ENCODE measurements at places on chromosomes 5 and 9.

GRCh38 chr9:120734607-120735410 lies 20.5 kb upstream of the MEGF9 start:
- DNase-seq = no peak

- DNase-seq = no peak
These were observed 120.2 kb downstream of the CARTPT start for GRCh38 chr5:71839096-71839884.

DNA sequence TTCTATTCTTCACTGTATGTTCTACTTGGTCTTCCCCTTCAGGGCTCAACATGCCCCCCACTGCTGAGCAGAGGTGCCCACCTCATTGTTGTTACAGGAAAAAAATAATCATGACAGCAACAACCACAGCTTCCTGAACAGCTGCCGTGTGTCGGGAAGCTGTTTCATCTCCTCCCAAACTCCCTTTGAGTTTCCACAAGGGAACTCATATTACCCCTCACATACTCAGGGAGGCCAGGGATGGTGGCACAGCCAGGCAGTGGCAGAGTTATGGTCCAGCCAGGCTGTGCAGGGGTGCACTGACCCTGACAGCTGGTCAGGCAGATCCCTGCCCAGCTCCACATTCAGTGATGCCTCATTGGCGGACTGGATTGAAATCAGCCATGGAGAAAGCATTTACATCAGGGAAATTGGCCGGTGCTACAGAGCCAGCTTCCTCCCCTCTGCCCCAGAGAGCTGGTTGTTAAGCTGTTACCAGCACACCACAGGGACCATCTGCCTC lies 37.3 kb downstream of the SARDH start:
- DNase-seq = no peak

DNA sequence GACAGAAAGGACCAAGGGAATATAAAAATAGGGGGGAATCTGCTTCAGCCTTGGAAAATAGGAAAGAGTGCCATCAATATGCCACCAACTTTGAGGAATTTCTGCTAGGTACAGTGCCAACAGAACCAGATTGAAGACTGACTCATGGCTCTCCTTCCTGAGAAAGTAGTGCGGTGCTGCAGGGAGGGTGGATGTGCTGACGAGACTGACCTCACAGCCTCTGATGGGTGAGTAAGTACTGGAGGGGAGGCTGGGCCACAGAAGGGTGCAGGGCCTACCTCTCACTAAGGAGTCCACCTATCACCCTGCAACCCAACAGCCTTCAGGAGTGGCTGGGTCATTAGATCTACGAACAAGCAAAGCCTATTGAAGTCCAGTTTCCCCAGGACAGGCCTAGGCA lies 187.6 kb downstream of the GABBR2 start:
- DNase-seq = no peak

- no peak for DNase-seq
These were observed 42.9 kb downstream of the DBH start for GRCh38 chr9:133679056-133679455.

- DNase-seq = no peak
These were observed 256.3 kb downstream of the ADAMTSL1 start for GRCh38 chr9:18730241-18730640.

- DNase-seq = no peak
These were observed 500.1 kb downstream of the CCDC171 start for GRCh38 chr9:16052757-16053530.

DNA sequence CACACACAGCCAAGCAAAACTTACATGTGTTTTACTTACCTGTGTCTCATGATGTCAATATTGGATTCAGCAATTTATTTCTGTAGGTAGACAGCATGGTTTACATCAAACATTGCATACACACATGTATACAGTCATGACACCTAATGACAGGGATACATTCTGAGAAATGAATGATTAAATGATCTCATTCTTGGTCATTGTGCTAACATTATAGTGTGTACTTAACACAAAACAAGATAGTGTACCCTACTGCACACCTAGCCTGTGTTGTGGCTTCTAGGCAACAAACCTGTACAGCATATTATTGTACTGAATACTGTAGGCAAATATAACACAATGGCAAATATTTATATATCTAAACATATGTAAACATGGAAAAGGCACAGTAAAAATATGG lies 28.0 kb downstream of the ISOC1 start:
- no peak for DNase-seq

GRCh38 chr5:152246401-152246800 lies 158.7 kb downstream of the NMUR2 start:
- no peak for DNase-seq

DNA sequence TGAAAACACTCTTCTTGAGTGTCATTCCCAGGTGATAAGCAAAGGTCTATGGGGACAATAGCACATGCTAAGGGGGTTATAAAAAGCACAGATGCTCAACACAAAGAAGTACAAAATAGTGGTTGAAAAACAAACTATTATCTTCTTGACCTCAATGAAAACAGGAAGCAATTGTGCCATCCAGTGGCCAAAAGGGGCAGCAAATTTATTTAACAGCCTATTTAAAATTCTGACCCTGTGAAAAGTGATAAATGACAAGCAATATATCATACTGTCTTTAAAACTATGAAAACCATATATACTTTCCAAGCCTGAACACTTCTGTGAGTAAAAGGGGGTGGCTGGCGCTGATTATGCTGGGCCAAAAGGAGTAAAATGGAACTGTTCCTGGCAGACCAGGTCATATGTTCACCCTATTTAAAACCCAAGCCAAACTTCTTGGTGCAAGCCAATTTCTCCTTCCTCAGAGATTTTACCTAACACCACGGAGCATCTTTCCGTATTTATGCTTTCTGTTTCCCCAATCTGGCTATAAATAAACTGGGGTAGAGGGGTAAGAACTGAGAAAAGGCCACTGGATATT lies 29.7 kb downstream of the TEX10 start:
- DNase-seq = no peak

- DNase-seq = no peak
These were observed 188.4 kb downstream of the SNCAIP start for GRCh38 chr5:122500245-122501088.

GRCh38 chr9:134218230-134218629 lies 53.9 kb upstream of the RNU6ATAC start:
- no peak for DNase-seq

Data from activated CD8-positive, alpha-beta memory T cell treated with anti-CD3 and anti-CD28 coated beads for 1 hour (primary cell).